ENCODE measurements at places on chromosomes 3 and 15.

GRCh38 chr3:165641569-165642310, 195.5 kb downstream of the BCHE start:
- DNase-seq = no peak

DNA sequence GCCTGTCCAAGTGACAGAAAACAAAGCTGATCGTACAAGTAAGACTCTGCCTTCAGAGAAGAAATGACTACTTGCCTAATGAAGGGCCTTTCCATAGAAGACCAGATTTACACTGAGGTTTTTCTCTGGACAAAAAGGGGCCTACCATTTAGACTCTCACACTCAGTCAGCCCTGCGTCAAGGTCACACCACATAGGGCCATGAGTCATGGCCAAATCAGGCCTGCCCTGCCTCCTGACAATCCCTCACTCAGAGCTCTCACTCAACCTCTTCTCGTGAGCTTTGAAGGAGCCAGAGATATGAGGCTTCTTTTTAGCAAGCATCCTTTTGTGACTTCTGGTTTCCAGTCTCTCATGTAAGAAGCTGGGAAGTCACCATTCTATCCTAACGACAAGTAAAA, 68.1 kb upstream of the NMNAT3 start:
- no peak for DNase-seq

- DNase-seq = no peak
These were observed 49.0 kb downstream of the PBRM1 start for GRCh38 chr3:52636673-52637072.

GRCh38 chr3:38173834-38174418, 8.6 kb downstream of the OXSR1 start:
- DNase-seq = no peak

DNA sequence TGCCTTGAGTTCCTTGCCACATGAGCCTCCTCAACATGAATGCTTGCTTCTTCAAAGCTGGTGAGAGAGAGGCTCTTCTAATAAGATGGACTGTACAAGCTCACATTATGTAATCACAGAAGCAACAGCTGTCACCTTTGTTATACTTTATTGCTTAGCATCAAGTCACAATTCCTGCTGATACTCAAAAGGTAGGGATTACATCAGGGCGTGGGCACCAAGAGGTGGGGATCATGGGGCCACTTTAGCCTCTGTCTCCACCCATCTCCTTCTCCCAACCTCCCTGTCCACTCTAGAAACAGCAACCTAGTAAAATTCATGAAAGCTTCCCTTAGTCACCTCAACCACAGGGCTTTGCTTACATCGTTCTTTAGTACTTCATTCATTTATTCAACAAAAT, 95.9 kb downstream of the FAM43A start:
- DNase-seq = no peak

DNA sequence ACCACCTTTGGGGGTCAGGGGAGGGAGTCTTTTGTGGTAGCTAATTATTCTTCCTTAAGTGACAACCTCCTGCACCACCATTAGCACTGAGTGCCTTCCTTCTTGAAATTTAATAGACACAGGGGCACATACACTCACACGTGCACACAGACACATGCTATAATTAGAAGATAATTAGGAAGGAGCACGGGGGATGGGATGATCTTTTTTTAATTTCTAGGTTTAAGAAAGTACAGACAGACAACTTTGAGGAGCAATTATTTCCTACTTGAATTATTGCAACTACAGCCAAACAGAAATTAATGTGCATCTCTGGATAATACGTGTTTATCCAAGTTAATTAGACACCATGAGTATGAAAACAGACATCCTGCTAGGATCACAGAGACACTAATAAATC, 44.8 kb upstream of the GUCA1C start:
- no peak for DNase-seq

- DNase-seq = no peak
These were observed 47.9 kb upstream of the PLXNA1 start for GRCh38 chr3:126934991-126935390.

DNA sequence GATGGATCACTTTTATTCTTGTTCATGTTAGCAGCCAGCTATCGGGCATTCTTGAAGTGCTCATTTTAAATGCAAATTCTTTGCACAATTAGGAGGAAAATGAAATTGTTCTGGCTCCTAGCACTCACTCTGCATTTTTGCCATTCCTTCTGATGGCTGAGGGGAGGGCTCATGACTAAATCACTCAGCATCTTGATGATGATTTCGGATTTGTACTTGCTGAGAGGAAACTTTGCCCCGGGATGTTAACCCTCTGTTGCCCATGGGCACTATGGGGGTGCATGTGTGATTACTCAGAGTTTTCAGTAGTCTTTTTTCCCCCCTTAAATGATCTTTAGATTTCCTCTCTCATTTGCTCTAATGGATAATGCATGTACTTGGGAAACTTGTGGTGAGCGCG, 299.6 kb upstream of the C2CD4B start:
- no peak for DNase-seq

GRCh38 chr15:42274702-42274989, 1.4 kb upstream of the TMEM87A start:
- DNase-seq = no peak

DNA sequence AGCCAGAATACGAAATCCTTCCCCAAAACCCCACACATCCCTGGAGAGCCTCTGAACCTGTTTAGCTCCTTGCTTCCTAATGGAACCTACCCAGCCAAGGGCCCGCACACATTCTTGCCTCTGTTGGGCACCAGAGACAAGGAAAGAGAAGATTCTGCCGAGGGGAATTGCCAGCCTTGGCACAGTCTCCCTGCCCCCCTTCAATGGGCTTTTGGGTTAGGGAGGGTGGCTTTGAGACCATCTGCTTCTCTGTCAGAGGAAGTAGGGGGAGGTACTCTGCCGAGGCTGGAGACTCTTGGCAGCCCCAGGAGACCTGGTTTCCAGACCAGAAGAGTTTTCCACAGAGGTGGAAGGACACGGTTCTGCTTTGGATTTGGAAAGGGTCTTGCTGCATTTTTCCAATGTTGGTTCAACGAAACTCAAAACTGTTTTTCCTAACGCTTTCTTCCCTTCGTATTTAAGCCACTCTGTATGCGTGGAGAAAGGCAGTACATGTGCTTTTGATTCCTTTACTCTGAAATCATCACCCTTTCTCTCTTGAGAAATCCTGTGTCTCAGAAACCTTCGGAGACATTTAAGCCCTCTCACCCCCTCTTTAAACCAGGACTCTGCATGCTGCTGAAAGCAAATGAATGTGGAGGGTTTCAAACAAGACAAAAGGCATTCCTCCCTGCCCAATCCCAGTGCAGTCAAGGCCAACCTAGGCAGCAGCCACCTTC, 78.8 kb upstream of the PRR23C start:
- DNase-seq = no peak

- DNase-seq = no peak
These were observed 808.7 kb downstream of the GRM7 start for GRCh38 chr3:7669641-7670040.

DNA sequence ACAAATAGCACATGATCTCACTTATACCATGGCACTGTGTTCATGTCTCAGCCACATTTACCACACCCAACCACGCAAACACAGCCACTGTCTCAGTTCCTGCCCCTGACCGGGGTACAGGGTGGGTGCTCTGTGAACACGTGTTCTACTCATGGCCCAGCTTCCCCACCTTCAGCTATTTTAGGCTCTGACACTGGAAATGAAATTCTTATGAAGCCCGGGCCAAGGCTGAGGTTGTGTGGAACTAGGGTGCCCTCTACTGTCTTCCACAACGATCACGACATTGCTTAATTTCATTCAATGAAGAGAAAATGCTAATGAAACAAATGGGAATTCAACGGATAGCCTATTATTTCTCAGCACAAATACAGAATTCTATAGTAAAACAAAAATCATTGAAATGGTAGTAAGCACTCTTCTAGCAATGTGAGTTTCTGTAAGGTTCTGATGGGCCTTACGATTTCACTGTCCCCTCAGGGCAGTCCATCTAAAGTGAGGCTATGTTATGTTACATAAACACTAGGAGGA, 2.1 kb upstream of the GABRA5 start:
- no peak for DNase-seq

DNA sequence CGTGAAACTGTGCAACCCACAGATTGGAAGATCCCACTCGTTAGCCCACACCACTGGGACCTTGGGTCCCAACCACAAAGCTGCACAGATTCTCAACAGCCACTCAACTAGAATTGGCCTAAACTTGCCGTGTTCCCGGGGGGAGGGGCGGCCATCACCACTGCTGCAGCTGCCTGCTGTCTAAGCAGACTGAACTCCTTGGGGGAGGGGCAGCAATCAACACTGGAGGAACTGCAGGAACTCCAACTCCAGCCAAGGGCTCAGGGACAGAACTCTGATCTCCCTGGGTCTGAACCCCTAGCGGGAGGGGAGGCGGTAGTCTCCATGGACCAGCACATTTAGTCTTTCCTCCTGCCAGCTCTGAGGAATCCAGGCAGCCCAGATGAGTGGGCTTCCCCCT, 205.9 kb downstream of the RSL24D1 start:
- no peak for DNase-seq

DNA sequence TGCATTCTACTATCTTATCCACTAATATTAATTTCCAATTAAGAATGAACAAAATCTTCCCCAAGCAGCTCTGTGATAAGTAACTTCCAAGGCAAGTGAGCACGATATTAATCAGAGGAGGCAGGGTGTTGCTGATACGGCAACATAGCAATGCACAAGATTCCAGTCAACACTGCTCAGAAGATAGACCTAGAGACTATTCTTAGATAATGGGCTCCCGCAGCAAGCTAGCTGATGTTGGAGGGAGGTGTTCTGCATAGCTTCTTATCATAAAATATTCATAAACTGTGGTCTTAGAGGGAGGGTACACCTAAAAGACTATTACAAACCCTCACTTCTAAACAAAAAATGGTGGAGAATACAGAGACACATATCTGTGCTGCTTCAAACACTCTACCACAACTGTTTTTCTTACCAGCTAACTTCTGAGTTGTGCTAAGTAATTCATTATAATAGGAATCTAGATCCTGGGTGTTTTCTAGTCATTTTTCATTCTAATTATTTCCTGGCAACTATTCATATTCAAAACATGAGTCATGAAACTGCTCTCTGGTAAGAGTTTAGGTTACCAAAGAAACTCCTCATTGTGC, 382.0 kb upstream of the SOX14 start:
- no peak for DNase-seq

GRCh38 chr3:22923711-22924110, 279.4 kb upstream of the UBE2E2 start:
- no peak for DNase-seq
